ENCODE measurements at places on chromosomes 16 and 17.

GRCh38 chr17:82021900-82022309 lies 773 bp downstream of the CENPX start:
- DNase-seq, result no peak

- no peak for DNase-seq
Measured at GRCh38 chr16:66677179-66677578, 19.4 kb downstream of the CMTM4 start.

DNA sequence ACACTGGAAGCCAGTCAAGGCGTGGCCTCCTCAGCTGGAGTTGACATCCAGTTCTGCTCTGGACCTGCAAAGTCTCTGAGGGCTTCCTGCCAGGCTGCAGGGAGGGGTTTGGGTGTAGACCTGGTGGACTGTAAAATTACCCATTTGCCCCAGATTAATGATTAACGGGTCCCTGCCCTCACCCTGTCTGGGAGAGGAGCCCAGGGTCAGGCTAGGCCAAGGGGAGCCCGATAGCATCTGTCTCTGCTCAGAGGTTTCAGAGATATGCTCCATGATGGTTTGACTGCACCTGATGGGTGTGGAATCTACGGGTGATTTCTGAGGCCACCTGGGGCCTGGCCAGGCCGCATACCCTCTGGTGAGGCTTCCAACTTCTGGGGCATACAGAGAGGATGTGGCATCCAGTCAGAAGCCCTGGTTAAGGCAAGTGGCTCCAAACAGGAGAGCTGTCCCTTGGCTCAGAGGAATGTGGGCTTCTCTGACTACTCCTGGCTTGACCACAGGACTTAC lies 11.2 kb downstream of the PPY start:
- no peak for DNase-seq

GRCh38 chr16:69796285-69797118 lies 34.4 kb downstream of the WWP2 start:
- no peak for DNase-seq

GRCh38 chr16:51445250-51445649 lies 294.2 kb upstream of the SALL1 start:
- DNase-seq, result no peak

DNA sequence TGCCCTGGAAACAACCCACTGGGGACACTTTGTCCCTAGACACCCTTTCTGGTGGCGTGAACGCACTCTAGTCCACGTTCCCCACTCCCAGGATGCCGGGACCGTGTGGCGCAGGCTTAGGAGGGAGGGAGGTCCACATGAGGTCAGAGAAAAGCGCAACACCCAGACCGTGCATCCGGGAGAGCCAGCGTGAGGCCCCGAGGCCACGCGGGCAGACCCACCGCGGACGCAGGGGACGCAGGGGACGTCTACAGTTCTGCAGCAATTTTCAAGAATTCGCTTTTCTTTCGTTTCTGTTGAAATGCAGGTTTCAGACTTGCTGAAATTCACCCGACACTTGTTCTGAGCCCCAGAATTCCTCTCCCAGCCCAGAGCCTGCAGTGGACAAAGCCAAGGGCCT lies 4.7 kb downstream of the RFNG start:
- DNase-seq, result no peak

DNA sequence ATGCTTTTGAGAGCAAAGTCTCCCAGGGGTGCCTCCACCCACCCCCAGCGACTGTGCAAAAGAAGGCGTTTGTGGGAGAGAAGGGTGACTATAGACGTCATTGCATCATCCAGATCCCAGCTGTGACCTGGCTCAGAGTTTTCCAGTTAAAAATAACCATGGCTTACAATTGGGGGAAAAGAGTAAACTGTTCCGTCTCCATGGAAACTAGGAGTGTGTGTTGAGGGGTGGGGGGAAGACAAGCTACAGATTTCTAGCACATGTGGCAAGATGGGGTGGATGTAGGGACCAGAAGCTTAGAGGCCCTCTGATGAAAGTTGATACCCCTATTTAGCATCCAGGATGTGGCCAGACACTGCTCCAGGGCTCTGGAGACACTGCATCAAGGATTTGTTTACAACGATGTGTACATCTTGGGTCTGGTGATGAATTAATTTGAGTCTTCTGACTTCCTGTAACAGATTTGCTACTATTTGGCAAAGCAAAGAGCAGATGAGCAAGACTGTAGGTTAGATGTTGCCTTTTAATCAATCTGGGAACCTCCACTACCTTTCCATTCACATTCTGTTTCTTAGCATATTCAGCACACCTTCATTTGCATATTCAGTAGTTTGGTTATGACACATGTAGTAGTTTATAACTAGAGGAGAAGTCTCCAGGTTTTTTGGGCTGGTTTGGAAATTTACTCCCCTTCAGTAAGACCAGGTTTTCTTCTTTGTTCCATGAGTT lies 6.2 kb upstream of the DUSP14 start:
- no peak for DNase-seq

GRCh38 chr16:17271687-17272086 lies 199.1 kb downstream of the XYLT1 start:
- DNase-seq, result no peak
